ENCODE measurements at places on chromosomes 5 and 9.

DNA sequence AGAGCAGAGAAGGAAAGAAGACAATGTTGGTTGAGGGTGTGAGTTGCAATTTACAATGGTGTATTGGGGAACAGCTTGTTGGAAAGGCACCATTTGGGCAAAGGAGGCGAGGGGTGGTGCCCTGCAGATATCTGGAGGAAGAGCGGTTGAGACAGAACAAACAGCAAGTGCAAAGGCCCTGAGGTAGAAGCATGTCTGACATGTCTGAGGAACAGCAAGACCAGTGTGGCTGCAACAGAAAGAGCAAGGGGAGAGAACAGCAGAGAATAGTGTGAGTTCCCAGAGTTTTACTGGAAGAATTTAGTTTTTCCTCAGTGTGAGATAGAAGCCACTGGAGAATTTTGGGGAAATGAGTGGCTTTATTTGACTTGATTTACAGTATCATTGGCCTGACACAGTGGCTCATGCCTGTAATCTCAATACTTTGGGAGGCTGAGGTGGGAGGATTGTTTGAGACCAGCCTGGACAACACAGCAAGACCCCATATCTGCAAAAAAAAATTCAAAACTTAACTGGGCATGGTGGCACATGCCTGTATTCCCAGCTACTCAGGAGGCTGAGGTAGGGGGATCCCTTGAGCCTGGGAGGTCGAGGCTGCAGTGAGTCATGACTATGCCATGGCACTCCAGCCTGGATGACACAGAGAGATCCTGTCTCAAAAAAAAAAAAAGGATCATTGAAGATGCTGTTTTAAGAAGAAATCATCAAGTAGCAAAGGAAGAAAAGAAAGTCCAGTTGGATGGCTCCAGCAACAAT, 13.6 kb downstream of the CMBL start:
- DNase-seq = no peak

- DNase-seq = no peak
Observed at GRCh38 chr9:26523577-26523976, 369.0 kb downstream of the CAAP1 start.

- no peak for DNase-seq
Observed at GRCh38 chr5:54221135-54221534, 89.2 kb downstream of the ARL15 start.

GRCh38 chr9:100602342-100602801, 24.5 kb downstream of the CAVIN4 start:
- no peak for DNase-seq

DNA sequence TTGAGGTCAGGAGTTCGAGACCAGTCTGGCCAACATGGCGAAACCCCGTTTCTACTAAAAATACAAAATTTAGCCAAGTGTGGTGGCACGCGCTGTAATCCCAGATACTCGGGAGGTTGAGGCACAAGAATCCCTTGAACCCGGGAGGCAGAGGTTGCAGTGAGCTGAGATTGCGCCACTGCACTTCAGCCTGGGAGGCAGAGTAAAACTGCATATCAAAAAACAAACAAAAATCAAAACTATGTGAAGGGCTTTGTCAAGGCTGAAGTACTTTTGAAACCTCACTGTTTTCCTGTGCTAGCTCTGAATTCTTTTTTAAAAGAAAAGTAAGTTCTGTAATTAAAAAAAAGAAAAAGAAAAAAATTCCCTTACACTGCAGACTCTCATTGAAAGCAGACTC, 65.1 kb upstream of the KLF4 start:
- no peak for DNase-seq

- no peak for DNase-seq
Observed at GRCh38 chr5:161790926-161791325, 57.0 kb upstream of the GABRA1 start.

DNA sequence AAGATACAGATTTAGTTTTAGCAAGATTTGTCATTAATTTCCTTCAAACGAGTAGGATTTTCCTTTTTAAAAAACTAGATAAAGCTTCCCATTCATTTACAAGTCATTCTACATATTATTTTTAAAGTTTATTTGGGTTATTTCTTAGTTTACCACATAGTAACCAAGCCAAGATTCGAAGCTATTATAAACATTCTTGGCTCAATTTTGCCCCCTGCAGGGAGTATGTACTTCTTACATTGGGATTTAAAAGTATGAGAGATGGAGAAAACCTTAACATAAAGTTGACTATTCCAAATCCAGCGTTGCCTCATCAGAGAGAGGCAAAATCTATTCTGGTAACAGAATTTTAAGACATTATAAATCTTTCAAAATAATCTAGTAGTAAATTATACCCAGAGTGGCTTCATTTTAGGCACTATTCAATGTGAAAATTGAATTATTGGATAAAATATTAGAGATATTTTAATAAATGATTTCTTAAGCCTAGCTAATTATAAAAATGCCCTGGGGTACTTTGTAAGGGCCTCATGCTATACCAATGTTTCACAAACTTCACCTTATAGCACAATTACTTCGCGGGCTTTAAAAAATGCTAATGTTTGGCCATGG, 39.1 kb downstream of the FBN2 start:
- no peak for DNase-seq

- DNase-seq = no peak
Observed at GRCh38 chr9:100499866-100500265, 26.9 kb downstream of the TMEFF1 start.

GRCh38 chr5:154356958-154357357, 88.8 kb upstream of the SAP30L start:
- no peak for DNase-seq

GRCh38 chr9:1492156-1492555, 442.0 kb downstream of the DMRT2 start:
- no peak for DNase-seq

- no peak for DNase-seq
Observed at GRCh38 chr5:176738637-176739250, 71.6 kb upstream of the UNC5A start.

DNA sequence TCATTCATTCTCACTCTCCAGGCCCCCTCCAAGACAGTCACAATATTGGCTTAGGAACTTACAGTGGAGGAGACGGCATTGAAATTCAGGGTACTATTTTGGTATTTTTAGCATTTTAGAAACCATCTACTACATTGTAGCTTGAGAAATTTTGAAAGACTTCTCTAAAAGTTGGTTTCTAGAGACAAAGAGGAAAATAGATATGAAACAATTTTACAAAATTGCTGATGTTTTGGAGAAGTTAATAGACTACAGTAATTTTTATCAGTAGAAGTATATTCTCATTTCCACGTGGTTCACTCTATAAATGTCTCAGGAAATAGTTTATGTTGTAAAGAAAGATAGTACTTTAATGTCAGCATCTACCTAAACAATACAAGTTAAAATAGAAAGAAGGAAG, 63.2 kb upstream of the ZSWIM6 start:
- no peak for DNase-seq

DNA sequence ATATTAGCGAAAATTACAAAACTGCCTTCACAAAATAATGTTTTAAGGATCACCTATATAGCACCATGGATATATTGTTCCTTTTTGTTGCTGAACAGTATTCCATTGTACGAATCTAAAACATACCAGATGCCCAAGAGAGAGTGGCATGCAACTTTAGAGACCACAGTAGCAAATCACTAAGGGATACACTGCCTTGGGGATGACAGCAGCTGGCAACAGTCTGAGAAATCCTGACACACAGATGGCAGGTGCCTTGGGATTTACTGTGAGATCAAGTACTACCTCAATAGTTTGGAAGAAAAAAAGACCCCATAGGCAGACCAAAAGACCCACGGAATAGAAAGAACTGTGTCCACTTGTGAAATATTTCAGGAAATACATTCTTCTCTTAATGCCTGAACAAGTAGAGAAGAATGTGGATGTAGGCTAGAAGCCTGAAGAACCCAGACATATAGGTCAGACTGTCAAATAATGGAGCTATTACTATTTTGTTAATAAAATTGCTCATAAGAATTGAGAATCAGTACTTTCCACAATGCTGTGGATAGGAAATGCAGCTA, 53.4 kb downstream of the PLPP1 start:
- no peak for DNase-seq

DNA sequence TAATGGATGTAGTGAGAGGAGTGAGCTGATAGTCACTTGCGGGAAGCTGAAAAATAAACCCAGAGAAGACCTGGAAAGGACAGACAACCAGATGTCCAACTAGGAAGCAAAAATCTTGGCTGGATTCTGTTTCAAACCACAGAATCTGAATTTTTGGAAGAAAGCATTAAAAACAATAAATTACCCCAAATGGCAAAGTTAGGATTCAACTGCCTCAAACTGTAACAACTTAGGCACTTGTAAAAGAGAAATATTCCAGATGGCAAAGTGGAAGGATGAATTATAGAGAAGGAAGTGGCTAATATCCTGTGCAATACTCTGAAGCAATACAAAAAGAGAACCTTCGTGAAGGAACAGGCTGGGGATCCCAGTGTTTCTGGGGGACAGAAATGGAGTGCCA, 46.8 kb upstream of the SLIT3 start:
- DNase-seq = no peak

DNA sequence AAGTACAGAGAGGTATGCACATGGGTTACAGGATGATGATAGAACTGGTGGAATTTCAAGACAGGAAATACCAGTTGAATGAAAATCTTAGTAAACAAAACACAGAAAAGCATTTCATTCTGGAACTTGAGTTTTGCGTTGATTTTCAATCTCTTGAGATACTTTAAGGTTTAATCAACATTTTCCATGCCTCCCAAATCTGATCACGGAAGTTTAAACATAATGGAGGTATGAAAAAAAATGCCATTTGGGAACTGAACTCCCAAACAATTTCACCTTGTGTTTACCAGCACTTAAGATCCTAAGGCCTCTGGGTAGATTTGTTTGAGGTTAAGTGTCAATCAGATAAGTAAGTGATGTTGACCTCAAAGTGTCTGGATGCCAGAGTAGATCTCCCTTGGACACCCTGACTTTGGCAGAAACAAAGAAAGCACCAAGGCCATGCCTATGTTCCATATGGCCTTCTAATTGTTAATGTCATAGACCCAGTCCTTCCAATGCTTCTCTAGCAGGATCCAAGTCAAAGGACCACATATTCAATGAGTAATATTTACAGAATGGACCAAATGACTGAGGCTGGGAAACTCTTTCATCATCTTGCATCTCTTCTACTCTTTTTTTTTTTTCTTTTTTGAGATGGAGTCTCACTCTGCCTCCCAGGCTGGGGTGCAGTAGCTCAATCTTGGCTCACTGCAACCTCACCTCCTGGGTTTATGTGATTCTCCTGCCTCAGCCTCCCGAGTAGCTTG, 216.9 kb downstream of the ARRDC3 start:
- DNase-seq = no peak

DNA sequence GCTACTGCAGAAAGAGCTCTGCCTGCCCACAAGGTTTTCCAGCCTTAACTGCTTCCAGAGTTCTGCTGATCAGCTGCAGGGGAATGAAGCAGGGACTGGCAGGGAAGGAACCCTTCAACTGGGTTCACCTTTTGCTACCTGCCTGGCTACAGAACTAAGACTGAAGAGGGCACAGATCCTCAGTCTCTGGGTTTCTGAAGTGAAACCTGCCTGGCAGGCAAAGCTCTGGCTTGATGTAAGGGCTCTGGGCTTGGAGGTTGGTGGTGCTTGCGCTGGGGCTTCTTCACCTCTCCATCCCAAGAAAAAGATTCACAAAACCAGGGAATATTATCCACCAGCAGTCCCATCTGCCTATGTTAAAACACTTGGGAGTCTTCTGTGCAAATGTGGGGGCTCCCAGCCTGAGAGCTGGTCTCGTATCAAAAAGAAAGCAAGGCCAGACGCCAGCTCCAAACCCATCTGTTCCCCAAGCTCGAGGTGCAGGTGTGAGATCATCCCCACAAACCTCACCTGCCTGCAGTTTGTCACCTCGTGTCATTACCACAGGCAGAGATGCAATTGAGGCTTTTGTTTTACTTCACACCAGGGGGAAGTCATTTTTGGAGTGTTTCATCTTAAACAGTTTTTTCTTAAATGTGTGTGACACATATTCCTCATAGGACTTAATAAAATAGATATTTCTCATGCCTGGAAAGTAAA, 58.3 kb downstream of the BNC2 start:
- DNase-seq = no peak

- DNase-seq = no peak
Observed at GRCh38 chr5:80230269-80230992, 25.4 kb downstream of the SERINC5 start.

- DNase-seq = no peak
Observed at GRCh38 chr5:93990504-93991070, 249.2 kb upstream of the POU5F2 start.

GRCh38 chr5:2872676-2873075, 121.2 kb upstream of the IRX2 start:
- DNase-seq = no peak

GRCh38 chr9:79610791-79611614, 39.2 kb downstream of the TLE4 start:
- DNase-seq = peak; percentile 8

DNA sequence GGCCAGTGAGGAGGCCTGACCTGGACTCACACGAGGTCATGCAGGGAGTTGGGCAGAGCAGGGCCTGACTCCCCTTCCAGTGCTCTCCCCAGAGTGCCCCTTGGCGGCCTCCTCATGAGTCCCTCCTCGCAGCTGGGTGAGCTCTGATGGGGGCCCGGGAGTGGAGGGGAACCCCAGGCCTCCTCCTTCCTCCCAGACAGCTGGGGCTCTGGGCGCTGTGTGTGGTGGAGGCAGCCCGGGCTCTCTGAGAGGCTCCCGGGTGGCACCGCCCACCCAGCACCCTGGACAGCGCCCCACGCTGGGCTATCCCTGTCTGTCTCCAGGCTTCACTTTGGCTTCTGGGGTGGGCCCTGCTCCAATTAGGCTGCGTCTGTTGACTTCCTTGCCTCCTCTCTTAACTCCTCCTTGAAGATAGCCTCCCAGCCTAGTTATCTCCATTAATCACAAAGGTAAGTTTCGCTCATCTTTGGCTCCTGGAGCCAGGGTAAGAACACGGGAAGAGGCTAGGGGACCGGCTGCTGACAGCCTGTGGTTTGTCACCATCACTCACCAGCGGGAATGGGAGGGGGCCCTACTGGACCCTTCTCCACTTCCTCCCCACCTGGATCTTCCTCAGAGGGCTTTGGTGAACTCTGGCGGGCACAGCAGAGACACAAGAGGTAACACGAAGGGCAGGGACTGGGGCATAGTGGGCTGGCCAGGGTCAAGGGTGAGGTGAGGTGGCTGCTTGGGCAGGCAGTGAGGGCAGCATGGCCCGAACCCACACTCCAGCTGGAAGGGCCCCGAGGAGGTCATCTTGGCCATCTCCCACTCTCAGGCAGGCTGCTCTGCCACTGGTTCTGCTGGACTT, 13.1 kb downstream of the PSD2 start:
- DNase-seq = peak; percentile 36

DNA sequence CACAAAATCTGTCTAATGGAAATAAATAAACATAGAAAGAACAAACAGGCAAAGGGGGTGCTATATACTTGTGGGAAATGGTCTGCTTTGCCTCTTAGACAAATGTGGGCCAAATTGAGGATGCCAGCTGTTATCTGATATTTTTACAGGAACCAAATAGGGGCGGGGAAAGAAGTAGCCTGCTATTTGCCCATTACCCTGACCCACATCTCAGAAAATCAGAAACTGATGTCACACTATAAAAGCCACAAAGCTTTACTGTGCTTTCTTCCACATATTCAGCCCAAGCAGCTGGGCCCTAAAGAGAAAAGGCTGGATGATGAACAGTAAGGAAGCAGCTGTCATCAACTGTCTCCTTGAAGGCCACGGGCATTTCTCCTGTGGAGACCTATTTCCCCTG, 97.3 kb downstream of the ELAVL2 start:
- DNase-seq = no peak

Measured in GM06990 (cell line).